ENCODE measurements at places on chromosomes 6 and 20.
A peak's percentile ranks its signal among the peaks of the same experiment; 100 is the strongest.

- peak; percentile 18 for DNase-seq
Measured at GRCh38 chr6:82904257-82904656, 161.4 kb downstream of the UBE3D start.

DNA sequence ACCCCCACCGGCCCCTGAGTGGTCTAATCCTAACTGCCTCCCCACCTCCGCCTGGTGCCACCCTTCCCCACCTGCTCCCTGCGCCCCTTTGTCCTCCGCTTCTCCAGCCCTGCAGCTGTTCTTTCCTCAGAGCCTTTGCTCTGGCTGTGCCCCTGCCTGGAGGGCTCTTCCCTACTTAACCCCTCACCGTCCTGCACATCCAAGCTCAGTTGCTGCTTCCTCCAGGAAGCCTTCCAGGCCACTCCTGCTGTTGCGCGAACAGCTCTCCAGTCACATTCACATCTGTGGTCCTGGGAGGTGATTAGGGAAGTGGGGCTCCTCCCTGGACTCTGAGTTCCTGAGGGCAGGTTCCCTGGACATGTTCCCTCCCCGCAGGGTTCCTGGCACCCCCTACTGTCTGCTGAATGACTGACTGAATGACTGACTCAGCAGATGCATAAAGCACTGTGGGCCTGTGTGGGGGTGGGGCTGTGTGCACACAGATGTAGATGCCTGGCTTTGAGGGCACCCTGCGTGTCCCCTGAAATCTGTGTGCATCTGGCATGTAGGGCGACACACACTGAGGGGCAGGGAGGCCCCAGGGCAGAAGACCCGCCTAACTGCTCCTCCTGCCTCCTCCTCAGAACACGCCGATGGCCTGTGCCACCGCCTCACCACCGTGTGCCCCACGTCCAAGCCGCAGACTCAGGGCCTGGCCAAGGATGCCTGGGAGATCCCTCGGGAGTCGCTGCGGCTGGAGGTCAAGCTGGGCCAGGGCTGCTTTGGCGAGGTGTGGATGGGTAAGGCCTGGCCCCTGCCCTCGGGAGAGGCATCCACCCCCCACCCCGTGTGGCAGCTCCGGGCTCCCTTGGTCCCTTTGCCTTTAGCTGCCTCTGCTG is 51.4 kb downstream of the SRC start:
- peak; percentile 28 for DNase-seq

GRCh38 chr6:11563793-11564192 is 26.2 kb downstream of the TMEM170B start:
- DNase-seq: no peak

- DNase-seq: no peak
Measured at GRCh38 chr6:72620871-72621290, 983 bp upstream of the KCNQ5 start.

DNA sequence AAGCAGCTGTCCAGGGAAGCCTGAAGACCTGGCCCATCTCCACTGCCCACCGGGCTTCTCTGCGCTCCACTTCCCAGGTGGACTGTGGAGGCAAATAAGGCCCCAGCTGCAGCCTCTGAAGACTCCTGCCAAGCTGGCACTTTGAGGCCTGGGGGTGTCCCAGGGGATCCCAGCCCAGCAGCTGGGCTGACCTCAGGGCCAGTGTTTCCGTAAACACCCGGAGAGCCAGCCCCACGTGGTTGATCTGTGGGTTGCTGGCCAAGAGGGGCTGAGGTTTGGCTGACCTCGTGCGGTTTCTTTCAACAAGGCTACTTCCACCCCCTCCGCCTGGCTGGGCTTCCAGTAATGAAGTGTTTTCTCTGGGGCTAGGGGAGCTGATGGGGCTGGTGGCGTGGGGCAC is 12.4 kb upstream of the CCN5 start:
- DNase-seq: peak; percentile 99

GRCh38 chr6:11585426-11586016 is 48.0 kb downstream of the TMEM170B start:
- DNase-seq: peak; percentile 74

All from myocyte (in vitro differentiated cells).